ENCODE measurements at places on chromosomes 1 and 21.
A peak's percentile ranks its signal among the peaks of the same experiment; 100 is the strongest.

- DNase-seq, result no peak
Measured at GRCh38 chr21:14617871-14618270, 71.8 kb upstream of the SAMSN1 start.

- no peak for DNase-seq
Measured at GRCh38 chr1:118136187-118136941, 48.7 kb downstream of the SPAG17 start.

GRCh38 chr1:178496410-178497135, at the start of gene CLEC20A:
Gene CLEC20A (minus strand): TSS chr1:178496964. CDS start chr1:178496939, 25 bp downstream.
- DNase-seq, result no peak

- no peak for DNase-seq
Measured at GRCh38 chr1:6090996-6091822, 45.5 kb downstream of the KCNAB2 start.

DNA sequence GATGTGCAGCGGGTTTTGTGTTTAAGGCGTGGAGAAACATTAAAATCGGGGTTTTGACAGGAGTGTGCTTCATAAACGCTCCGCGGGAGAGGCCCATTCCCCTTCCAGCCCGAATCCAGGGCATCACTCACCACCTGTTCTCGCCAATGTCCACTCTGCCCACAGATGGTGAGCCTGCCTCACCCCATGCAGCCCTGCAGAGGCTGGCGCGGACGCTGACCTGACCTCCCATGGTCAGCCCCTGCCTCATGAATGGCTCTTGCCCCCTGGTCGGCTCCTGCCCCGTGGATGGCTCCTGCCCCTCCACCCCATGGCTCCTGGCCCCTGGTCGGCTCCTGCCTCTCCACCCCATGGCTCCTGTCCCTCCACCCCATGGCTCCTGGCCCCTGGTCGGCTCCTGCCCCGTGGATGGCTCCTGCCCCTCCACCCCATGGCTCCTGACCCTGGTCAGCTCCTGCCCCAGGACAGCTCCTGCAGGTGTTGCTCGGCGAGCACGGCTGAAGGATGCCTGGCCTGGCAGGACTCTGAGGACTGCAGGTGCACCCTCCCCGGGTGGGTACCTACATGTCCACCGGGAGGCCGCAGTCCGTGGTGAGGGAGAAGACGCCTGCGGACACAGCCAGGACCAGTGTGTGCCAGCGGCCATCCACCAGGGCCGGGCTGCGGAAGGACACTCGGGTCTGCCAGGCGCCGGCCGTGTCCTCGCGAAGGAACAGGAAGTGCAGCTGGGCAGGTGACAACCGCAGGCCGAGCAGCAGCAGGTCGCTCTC, 6.7 kb downstream of the KRTAP10-1 start:
- DNase-seq, result no peak

GRCh38 chr1:38541223-38541622, 318.3 kb downstream of the RRAGC start:
- DNase-seq, result no peak

GRCh38 chr1:158107916-158108315, 72.8 kb upstream of the CD1D start:
- no peak for DNase-seq

GRCh38 chr1:203512848-203513584, 19.1 kb downstream of the OPTC start:
- DNase-seq, result no peak

- no peak for DNase-seq
Measured at GRCh38 chr1:24748191-24749121, 3.2 kb downstream of the CLIC4 start.

DNA sequence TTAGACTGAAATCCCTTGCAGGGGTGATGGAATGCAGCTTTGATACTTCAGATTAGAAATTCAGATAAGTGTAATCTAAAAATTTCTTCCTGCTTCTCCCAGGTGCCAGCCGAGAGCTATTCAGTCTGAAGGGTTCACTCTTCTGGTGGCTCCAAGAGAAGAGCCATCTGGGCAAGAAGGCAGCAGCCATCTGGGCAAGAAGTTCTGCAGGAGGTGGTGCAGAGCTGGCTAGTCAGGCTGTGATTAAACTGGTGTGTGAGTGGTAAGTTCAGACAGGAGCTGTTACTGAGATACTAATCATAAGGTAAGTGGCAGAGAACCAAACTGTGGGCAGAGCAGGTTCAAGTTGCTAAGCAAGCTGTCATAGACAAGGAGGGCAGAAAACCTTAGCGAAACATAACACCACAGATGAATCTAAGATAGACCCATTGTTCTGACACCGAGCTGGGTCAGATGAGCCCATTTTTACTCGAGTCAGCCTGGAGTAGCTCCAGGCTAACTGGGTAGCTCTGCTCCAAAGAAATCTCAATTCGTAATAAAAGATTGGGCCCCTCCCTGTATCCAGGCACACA, 14.4 kb upstream of the TP53BP2 start:
- DNase-seq, result no peak

DNA sequence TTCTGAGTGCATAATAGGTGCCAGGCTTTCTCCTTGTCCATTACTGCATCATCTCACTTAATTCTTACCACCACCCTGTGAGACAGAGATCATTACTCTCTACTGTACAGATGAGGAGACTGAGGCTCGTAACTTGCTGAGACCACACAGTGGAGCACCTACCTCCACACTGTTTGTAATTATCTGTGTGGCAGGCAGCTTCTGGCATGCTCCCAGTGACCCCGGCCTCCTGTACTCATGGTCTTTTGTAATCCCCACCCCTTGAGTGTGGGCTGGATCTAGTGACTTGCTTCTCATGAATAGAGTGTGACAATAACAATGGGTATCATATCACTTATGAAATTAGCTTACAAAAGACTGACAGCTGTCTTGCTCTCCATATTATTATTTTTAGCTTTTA, 407.3 kb downstream of the MATN1 start:
- DNase-seq, result no peak

DNA sequence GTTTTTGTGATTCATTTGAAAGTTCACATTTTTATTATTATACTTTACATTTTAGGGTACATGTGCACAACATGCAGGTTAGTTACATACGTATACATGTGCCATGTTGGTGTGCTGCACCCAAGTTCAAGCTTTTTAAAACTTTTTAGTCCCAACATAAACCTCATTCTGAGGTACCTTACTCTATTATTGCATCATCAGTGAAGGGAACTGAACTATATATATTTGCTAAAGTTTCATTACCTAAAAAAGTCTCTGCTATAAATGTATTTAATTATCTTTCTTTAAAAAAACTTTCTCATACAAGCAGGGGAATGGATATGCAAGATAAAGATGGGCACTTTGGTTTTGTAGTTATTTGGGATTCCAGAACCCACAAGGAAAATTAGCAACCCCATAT, 931.4 kb upstream of the ADGRL2 start:
- no peak for DNase-seq

- no peak for DNase-seq
Measured at GRCh38 chr1:41014871-41015270, 6.7 kb downstream of the SLFNL1 start.

DNA sequence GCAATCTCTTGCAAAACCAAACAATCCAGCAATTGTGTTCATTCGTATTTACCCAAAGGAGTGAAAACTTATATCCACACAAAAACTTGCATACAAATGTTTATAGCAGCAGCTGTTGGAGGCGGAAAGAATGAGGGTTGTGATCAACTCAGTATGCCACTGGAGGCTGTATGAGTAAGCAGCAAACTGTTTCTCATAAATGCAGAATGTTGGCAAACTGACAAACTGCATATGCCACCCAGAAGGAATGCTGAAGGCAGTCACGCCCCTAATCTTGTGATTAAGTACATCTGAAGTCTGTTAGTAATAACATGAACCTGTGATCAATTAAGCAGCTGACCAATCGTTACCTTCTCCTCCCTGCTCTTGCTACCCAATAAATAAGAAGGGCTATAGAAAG, 60.5 kb upstream of the CR2 start:
- no peak for DNase-seq

DNA sequence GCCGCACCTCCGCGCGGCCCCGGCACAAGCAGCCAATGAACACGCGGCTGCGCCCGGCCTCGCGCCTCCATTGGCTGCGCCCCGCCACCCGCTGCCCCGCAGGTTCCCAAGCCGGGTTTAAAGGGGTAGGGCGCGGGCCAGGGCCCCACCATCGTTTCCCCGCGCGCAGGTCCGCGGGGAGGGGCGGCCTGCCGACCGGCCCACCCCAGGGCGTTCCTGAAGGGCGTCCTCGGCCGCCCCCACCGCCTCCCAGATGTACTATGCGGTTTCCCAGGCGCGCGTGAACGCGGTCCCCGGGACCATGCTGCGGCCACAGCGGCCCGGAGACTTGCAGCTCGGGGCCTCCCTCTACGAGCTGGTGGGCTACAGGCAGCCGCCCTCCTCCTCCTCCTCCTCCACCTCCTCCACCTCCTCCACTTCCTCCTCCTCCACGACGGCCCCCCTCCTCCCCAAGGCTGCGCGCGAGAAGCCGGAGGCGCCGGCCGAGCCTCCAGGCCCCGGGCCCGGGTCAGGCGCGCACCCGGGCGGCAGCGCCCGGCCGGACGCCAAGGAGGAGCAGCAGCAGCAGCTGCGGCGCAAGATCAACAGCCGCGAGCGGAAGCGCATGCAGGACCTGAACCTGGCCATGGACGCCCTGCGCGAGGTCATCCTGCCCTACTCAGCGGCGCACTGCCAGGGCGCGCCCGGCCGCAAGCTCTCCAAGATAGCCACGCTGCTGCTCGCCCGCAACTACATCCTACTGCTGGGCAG, at the start of gene OLIG1:
OLIG1 (plus strand) TSS at position 148 of the 750 bp plus-strand sequence; CDS start at position 254, 106 bp downstream.
- DNase-seq, result no peak

GRCh38 chr21:42834726-42835191, 44.6 kb downstream of the WDR4 start:
- DNase-seq, result no peak

DNA sequence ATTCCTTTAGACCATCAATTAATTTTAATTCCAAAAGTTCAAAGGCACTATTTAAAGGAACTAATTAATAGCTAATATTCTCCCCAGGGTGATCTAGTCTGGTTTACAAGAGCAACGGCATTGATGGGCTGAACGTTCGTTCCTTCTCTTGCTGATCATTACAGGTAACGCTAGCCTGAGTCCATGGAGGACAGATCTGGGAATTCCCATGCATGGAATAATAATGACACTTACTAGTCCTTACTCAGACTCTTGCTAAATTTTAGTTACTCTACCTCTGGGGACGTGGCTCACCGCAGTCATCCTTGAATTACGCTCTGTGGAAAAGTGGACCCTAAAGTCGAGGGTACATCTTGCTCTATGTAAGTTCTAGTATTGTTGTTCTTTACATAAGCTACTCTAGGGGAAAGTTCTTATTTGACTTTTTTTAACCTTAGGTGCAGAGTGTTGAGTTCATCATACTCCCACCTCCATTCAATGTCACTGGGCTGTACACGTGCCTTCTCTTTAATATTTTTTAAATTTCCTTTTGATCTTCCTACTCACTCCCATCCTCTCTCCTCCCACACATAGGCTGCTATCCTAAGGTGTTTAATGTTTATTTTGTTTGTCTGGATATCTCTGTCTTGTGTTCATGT, 133.9 kb downstream of the ZNF281 start:
- DNase-seq, result no peak

GRCh38 chr1:114207635-114208034, 54.0 kb upstream of the SYT6 start:
- DNase-seq, result no peak

DNA sequence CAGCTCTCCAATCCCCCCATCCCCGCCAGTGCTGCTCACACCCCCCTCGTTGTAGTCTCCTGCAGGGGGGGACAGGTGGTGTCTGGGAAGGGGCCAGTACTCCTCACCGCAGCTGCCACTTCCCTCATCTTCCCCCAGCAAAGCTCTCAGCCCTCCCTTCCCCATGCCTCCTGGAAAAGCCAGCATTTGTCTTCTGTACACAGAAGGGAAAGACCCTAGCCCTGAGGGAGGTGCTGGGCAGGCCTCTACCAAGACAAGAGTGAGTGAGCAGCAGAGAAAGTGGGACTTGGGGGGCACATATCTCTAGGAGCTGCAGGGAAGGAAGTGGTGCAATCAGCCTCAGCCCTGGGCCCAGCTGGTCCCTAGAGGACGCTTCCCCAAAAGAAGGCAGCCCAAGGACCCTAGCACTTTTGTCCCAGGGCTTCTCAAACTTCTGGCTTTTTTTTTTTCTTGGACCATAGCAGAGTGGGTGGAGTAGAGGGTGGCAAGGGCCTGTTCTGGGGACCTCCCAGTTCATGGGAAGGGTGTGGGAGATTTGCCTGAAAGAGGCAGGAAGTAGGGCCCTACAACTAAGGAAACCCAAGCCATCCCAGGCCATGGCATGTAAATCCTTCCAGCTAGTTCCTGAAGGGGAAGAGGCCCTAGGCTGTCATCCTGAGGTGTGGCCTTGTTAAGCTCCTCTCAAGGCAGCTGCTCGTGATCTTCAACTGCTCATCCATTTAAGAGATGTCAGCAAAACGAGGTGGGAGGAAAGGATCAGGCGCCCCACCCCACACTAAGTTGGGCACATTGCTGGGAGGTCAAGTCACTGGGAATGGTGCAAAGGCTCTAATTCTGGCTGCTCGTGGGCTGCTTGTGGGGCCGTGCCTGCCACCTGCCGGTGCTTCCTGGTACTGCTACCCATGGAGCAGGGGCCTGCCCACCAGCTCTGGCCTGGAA, 12.6 kb downstream of the ZC3H12A start:
- peak; percentile 64 for DNase-seq

- DNase-seq, result no peak
Measured at GRCh38 chr1:192626366-192627179, 9.4 kb upstream of the RGS13 start.

- DNase-seq, result no peak
Measured at GRCh38 chr1:1043921-1044320, 24.0 kb downstream of the AGRN start.

DNA sequence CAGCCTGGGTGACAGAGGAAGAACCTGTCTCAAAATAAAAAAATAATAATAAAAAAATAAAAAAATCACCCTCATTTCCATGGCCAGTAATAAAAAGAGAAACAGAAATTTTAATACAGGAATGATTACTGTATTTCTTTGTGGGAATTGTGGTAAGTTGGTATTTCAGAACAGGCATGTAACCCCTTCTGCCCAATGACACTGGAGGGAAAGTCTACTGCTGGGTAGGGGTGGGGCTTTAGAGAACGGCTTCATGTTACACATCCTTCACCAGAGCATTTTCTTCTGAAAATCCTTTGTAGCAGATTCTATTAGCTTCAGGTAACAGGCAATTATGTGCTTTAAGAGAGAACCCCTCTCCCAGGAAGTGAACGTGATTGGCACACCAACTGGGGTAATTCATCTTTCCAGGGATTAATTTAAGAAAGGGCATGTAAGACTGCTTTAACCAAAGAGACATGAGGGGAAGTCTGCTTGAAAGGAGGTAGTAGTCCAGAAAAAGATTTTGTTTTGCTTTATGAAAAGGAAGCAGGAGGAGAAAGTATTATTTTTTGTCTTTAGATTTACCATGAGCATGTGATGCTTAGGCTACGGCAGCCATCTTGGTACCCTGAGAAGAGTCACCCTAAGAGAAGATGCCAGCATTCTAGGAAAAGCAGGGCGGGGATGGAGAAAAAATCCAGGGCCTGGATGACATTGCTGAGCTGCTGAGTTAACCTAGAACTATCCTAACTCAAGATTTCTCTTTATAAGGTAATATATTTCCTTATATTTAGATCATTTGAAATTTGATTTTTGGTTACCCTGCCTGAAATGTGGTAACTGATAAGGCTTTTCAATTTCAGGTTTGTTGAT, 57.7 kb upstream of the DPT start:
- DNase-seq, result no peak

Measured in stimulated activated CD8-positive, alpha-beta memory T cell treated with anti-CD3 and anti-CD28 coated beads, Interleukin-4, amount 100 ng/mL, for 1 hour (primary cell).